Cerebellar nuclear complex (tissue), 1 donor: ENCODE measurements at places on chromosomes 13 and 19.

DNA sequence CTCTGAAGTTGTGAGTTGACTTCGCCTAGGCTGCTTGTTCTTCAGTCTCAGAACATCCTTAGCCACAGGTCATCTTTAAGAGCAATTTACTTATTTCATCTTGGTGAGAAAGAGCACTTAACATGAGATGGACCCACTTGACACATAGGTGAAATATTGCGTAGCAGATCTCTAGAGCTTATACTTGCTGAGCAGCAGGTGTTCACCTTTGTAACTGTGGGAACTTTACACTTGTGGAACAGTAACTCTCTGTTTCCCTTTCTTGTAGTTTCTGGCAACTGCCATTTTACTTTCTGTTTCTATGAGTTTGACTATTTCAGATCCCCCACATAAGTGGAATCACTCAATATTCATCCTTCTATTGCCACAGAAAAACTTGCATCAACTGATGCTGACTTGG is 95.7 kb downstream of the SLC10A2 start:
- no peak for DNase-seq

DNA sequence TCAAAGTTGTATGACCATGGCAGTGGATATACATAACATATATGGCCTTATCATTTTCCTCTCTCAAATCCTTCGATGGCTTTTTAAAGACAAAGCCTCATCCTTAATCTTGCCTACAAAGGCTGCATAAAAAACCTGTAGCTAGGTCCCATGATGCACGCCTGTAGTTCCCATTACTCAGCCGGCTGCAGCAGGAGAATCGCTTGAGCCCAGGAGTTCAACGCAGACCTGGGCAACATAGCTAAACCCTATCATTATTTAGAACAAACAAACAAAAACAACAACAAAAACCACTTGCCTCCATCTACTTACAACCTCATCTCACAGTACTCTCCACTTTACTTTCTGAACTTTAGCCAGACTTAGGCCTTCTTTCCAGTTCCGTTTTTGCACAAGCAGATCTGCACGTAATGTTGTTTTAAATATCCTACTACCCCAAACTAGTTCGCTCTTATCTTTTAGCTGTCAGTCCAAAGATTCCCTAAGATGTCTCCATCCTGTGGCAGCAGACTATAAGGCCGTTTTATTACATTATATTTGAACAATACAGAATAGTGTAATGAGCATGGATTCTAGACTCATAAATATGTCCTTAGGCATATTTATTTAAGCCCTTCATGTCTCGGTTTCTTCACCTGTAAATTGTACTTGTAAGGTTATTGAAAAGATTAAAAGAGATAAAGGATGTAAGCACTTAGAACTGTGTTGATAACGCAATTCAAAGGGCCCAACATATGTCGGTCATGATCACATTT is 969 bp upstream of the POMP start:
- no peak for DNase-seq

DNA sequence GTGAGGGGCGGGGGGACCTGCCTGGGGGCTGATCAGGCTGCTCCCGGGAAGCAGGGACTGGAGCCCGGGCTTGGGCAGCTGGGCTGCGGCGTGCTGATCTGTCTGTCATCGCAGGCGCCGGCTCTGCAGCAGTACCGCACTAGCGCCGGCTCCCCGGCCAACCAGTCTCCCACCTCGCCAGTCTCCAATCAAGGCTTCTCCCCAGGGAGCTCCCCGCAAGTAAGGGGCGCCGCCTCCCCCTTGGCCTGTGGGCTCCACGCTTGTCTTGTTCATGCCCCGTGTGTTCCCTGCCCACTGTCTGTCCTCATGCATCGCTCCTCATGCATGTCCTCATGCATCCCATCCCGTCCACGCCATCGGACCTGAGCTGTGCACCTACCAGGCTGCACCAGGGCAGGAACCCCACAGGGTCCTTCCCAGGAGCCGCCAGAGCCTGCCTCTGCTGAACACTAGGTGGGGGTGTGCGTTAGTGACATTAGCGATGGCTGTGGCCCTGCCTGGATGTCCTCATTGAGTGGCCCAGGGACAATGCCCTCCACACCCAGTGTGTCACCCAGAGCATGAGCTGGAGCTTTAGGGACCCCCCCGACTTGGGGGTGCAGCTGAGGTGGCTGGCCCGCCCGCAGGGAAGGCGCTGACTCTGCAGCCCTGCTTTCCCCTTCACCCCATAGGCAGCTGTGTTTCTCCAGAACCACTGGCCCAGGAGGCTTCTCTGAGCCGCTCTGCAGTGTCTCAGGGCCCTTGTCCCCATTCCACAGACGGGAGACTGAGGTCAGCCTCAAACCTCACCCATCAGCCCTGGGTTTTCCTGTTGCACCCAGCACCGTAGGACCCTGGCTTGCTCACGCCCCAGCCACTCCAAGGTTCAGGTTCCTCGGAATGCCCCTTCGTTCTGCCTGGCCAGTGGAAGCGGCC is 19.5 kb downstream of the COMP start:
- DNase-seq = no peak

DNA sequence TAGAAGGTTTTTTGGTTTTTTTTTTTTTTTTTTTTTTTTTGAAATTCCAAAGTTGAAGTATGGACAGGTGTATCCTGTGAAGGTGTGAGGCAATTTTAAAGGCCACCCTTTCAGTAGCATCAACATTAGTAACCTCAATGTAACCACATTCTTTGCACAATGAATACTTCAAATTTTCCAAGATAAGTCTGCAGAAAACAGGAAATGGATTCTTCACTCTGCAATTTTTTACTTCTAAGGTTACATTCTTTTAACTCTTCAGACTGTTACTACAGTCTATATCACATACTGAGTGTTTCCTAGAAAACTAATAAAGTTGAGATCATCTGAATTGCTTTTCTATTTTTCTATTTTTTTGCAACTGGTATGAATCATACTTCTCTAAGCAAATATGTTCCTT is 569.0 kb upstream of the GPC6 start:
- no peak for DNase-seq

- no peak for DNase-seq
These were observed 639 bp upstream of the SLAIN1 start for GRCh38 chr13:77696879-77697216.

GRCh38 chr13:106349080-106349931 is 186.2 kb downstream of the EFNB2 start:
- DNase-seq = peak; percentile 25

DNA sequence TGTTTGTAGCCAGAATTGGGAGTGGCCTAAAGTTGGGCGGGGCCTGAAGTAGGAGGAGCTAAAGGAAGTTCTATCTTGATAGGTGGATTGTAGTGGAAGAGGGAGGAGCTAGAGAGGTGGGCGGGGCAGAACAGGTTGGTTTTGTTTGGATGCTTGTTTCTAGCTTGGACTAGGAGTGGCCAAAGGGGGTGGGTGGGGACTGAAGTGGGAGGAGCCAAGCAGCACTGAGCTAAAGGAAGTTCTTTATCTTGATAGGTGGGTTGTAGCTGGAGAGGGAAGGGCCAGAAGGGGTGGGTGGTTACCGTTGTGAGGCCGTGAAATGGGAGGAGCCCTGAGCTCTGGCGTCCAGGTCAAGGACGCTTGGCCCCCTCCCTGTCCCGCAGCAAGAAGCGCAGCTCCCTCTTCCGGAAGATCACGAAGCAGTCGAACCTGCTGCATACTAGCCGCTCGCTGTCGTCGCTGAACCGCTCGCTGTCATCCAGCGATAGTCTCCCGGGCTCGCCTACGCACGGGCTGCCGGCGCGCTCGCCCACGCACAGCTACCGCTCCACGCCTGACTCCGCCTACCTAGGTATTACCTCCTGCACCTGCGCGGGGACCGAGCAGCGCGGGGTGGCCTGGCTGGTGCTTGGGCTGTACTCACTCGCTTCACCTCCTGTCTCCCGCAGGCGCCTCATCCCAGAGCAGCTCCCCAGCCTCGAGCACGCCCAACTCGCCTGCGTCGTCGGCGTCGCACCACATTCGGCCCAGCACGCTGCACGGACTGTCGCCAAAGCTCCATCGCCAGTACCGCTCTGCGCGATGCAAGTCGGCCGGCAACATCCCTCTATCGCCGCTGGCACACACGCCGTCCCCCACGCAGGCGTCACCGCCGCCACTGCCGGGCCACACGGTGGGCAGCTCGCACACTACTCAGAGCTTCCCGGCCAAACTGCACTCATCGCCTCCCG is 8.0 kb downstream of the DNASE2 start:
- no peak for DNase-seq

DNA sequence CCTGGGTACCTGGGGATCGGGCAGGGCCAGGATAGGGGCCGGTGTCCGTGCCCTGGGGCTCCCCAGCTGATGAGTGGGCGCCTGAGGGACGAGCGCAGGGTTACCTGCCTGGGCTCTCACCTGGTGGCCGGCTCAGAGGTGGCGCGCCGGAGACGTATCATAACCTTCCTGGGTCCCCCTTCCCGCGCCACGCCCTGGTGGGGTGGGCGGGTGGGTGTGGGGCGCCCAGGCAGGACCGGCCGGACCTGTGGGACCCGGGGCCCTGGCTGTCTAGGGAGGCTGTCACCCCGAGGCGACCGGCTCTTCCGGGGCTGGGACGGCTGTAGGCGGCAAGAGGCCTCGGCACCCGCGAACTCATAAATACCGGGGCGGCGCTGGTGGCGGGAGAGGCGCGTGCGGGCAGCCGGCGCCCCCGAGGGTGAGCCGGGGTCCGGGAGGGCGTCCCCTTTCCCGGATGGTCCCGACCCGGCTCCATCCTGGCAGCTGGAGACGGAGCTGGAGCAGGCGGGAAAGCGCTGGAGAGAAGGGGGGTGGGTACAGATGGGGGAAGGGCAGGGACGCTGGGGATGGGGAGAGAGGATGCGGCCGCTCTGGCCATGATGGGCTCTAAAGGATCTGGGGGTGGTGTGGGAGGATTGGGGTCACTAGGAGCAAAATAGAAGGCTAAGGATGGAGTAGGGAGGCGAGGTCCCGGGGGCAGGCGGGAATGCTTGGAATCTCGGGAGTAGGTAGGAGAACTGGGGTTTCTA is at the start of gene ACP7:
ACP7 (plus strand) TSS at position 386 of the 749 bp plus-strand sequence. CDS start 902 bp downstream, outside the sequence.
- DNase-seq = no peak

DNA sequence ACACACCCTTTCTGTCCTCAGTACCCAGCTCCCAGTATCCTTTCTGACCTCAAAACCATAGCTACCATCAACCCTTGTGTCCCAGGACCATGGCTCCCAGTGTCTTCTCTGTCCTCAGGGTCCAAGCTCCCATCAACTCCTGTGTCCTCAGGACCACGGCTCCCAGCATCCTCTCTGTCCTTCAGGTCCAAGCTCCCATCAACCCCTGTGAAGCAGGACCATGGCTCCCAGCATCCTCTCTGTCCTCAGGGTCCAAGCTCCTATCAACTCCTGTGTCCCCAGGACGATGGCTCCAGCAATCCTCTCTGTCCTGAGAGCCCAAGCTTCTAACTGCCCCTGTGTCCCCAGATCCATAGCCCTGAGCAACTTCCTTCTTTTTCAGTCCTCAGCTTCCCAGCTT is 1.7 kb upstream of the CADM4 start:
- no peak for DNase-seq

DNA sequence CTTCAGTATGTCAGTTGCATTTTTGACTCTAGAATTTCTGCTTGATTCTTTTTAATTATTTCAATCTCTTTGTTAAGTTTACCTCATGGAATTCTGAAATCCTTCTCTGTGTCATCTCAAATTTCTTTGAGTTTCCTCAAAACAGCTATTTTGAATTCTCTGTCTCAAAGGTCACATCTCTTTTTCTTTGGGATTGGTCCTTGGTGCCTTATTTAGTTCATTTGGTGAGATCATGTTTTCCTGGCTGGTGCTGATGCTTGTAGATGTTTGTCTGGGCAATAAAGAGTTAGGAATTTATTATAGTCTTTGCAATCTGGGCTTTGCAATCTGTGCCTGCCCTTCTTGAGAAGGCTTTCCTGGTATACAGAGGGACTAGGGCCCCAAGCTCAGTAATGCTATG is 18.5 kb upstream of the KBTBD7 start:
- DNase-seq = no peak

- DNase-seq = no peak
These were observed 10.7 kb downstream of the IQCN start for GRCh38 chr19:18263324-18264136.

DNA sequence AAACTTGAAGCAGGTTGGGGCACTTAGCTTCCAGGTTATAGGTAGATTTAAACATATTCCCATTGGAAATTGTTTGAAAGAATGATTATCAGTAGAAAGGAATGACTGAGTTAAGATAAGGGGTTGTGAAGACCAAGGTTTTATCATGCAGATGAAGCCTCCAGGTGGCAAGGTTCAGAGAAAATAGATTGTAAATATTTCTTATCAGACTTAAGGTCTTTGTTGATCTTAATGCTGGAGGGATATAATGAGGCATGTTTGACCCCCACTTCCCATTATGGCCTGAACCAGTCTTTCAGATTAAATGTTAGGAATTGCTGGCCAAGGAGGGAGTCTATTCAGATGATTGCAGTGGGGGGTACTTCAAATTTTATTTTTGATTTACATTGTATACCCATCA is 1486.5 kb upstream of the PRR20A start:
- DNase-seq = no peak

DNA sequence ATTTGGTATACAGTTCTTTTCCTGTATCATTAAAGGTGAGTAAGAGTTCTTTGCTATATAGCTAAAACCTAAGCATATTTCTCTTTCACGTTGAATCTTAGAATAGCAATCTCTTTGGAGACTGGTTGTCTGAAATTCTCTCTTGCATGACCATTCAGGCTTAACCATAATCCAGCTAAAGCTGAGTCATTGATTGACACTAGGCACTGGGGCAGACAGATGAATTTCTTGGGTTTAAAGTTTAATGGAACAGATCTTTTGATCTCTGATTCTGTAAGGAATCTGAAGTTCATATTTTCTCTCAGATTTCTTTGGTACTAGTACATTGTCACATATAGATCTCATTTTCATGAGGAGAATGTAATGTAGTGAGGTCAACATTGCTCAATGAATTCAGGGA is 397.3 kb upstream of the MIR17HG start:
- no peak for DNase-seq
